Globus pallidus (tissue), 1 donor: ENCODE measurements at places on chromosomes 6 and 20.

DNA sequence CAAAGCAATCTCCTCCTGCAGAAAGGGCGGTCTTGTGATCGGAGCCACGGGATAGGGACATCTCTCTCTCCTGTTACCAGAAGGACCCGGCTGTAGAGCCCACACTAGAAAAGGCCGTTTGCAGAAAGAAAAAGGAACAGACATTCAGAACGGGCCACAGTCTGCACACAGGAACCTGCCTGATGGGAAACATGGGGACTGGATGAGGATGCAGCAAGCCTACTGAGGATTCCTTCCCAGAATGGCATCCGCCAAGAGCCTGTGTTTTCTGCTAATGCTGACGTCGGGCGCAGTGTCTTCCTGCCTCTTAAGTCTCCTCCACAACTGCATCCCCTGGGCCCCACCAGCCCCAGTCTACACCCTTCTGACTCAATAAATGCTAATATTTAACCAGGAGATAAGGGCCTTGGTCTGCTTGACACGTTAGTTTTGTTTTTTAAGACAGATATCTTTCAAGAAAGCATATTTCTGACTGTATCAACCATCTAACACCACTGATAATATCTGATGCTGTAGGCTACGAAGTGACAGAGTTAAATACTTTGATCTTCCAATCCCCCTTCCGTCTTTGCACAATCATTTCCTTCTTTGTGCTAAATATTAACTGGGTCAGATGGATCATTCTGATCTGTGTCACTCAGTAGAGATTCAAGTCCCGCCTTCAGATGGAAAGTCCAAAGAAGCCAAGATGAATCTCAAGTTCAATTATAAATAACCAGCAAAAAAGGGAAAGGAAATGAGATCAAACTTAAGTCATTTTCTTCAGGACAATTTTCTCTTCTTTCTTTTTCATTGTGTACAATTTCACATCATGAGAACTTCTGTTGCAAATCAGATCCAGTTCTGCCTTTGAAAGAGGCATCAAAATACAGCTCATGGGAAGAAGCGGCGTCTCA, 20.7 kb downstream of the FAM50B start:
- DNase-seq = no peak

GRCh38 chr6:148413321-148414091, 70.9 kb downstream of the SASH1 start:
- no peak for DNase-seq

DNA sequence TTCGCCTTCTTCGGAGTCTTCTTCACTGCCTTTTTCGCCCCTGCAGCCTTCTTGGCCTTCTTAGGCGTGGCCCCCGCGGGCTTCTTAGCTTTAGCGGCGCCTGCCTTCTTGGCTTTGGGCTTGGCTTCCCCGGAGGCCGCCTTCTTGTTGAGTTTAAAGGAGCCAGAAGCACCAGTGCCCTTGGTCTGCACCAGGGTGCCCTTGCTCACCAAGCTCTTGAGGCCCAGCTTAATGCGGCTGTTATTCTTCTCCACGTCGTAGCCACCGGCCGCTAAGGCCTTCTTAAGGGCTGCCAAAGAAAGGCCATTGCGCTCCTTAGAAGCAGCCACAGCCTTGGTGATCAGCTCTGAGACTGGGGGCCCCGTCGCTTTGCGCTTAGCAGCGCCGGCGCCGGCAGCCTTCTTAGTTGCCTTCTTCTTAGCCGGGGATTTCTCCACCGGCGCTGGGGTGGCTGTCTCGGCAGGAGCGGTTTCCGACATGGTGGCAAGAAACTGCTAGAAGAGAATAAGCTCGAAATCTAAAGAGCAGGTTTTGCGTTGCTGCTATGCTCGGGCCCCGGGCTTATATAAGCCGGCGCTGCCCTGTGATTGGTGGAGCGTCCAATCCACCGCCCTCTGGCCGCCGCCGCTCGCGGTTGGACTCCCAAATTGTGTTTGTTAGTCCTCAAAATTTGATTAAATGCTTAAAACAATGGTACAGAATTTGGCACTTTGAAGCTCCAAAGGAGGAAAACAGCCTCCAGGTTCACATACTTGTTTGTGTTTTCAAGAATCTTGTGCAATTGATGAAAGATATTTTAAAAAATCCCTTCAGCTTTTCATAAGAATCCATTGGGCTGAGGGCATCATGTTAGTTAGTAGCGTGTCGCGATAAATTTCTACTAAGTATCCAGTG, 44.9 kb downstream of the OR2B2 start:
- DNase-seq = no peak

- no peak for DNase-seq
Observed at GRCh38 chr6:38514399-38514798, 125.3 kb downstream of the BTBD9 start.

GRCh38 chr20:52798124-52798523, 174.0 kb upstream of the TSHZ2 start:
- no peak for DNase-seq
